ENCODE measurements at places on chromosomes 4 and X.

DNA sequence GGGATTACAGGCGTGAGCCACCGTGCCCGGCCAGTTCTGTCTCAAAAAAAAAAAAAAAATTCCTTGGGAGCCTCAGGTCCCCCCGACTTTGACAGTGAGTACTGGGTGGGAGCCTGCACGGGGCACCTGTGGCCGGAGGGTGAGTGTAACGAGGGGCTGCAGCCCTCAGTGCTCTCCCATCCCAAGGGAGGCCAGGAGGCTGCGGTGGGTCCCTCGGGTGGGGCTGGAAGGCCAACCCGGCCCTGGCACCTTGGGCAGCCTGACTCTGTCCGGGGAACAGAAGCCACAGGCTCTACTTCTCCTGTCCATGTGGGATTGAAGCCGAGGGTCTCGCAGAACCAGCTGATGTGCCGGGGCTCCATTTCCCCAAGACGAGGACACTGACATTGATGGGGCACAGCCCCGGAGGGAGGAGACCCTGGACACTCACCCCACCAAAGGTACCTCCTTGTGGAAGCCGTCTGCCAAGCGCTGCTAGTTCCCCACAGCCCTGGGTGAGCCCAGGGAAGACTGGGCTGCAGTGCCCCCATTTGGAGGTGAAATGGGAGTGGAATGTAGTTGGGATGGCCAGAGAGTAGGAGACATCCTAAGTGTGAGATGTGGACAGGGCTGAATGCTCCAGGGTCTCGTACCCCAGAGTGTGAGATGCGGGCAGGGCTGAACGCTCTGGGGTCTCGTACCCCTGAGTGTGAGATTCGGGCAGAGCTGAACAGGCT lies 2.3 kb upstream of the SLC26A1 start:
- DNase-seq, result no peak

- no peak for DNase-seq
Measured at GRCh38 chr4:47640911-47641310, 155.8 kb downstream of the ATP10D start.

DNA sequence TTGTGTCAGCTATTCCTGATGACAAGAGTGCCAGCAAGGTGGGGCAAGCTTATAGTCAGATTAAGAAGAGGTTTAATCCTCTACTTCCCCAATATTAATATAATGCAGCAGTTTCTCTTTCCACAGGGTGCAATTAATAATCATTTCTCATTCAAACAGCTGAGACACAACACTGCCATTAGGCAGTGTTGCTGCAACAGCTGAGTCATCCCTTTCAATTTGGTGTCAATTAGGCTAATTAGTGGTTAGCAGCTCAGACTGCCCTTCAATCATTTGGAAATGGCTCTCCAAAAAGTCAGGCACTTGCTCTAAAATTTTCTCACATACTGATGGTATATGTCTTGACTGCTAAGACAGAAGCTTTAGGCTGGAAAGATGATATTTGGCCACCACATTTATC lies 265.7 kb upstream of the FAM241A start:
- no peak for DNase-seq

GRCh38 chr4:72531322-72531721 lies 37.7 kb downstream of the ADAMTS3 start:
- DNase-seq, result no peak

- no peak for DNase-seq
Measured at GRCh38 chrX:38816155-38816554, 14.9 kb downstream of the MID1IP1 start.

GRCh38 chrX:130402208-130402684 lies 459 bp downstream of the RBMX2 start:
- no peak for DNase-seq

GRCh38 chrX:39518476-39519029 lies 579.2 kb downstream of the BCOR start:
- no peak for DNase-seq

DNA sequence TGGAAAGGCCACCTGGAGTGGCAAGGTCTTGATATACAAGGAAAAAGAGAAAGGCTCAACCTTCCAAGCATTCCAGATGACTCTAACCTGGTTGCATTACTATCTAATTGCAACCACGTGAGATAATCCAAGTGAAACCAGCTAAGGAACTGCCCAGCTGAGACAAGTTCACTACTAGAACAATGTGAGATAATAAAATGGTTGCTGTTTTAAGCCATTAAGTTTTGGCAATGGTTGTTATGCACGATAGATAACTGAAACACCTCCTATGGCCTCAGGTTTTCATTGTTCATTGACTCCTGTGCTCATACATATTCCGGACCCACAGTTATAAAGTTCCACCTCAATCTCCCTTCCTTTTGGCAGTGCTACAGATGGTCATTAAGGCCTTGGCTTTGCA lies 9.2 kb upstream of the CXorf66 start:
- no peak for DNase-seq

DNA sequence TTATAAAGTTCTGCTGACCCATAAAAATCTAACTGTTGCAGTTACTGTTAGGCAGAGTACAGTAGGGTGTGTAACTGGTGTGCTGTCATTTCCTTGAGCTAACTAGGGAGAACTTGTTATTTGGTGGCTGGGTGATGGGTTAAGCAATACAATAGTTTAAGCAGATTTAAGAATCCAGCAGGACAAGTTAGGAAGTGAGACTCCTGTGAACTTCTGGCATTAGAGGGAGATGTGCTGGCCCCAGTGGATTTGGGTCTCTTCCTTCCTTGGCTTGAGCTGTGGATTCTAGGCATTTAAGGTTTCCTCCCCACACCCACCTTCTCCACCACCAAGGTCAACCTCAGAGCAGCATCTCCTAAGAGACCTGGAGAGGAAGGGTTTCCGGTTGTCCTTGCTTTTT lies 70.5 kb downstream of the CLCN5 start:
- no peak for DNase-seq

DNA sequence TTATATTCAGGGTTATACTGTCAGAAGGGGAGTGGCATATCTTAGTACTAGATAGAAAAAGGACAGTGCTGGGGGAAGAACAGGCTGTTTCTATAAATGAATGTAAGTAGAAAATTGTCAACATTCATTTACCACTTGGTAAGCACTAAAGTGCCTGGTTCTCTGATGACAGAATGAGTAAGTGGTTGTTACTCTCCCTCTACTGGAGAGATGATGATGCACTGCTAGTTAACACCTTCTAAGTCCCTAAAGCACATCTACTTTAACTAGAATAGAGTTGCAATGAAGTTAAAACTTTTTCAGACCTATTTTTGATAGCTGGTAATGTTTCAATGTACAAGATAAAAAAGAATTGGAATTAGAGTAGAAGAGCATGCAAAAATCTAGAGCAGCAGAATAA lies 214.5 kb downstream of the KLHL4 start:
- DNase-seq, result no peak

DNA sequence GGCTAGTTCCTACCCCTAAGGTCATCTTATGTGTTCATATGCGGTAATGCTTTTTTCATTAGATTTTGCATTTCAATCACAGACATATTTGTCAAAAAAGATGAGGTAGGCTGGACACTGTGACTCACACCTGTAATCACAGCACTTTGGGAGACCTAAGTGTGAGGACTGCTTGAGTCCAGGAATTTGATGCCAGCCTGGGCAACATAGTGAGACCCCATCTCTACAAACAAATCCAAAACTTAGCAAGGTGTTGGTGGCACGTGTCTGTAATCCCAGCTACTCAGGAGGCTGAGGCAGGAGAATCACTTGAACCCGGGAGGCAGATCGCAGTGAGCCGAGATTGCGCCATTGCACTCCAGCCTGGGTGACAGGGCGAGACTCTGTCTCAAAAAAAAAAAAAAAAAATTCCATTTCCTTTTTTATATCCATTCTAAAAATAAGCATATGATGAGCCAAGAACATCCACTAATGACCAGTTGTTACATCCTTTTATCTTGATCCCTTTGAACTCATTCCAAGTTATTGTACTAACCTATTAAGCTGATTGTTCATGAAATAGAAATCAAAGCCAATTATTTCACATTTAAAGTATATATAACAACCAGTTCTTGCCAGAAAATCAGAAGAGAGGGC lies 23.4 kb downstream of the PGAM4 start:
- DNase-seq, result no peak

DNA sequence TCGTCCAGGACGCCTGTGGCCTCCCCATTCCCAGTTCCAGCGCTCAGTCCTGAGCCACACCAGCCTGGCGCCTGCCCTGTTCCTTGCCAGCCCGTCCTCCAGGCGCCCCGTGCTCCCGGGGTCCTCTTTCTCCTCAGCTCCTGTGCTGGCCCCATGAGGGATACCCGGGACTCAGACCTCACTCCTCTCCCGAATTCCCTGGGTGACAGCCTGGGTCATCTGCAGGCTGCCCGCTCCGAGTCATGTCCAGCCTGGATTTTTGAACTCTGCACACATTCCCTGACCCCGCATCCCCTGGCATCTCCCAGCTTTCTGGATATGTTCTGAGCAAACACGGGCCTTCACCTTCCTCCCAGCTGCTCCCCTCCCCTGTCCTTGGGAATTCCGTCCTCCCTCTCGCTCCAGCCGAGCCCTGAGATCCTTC lies 14.9 kb upstream of the ADD1 start:
- DNase-seq, result no peak

DNA sequence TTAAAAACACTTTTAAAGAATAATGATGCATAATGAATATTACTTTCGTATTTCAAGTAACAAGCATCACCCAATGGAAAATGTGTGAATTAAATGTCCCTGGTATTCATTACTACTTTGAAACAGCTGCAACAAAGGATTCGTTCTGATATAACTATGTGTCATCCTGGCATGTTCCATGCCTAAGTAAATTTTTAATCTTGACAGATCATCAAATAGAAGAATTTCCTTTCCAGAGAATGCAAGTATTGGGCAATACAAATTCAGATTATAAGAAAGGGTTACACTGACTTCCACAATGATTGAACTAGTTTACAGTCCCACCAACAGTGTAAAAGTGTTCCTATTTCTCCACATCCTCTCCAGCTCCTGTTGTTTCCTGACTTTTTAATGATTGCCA lies 105.3 kb downstream of the SPCS3 start:
- DNase-seq, result no peak

DNA sequence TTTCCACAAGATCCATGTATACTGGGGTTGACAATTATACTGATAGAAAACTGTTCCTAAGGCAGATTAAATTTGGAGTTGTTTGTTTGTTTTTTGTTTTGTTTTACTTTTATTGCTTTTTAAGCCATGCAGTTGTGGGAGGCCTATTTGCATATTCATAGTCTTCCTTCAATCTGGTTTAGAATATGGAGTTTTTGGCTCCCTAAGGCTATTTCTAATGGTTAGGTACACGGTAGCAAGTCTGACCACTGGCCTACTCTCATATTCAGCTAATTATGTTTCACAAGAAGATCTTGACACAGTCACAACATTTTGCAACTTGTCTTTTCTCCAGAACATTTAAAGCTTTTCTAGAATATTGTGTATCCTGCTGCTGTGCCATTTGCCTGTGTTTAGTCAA lies 725.5 kb downstream of the PCDH18 start:
- no peak for DNase-seq

- peak; percentile 78 for DNase-seq
Measured at GRCh38 chr4:140092094-140092851, 61.7 kb downstream of the MAML3 start.

DNA sequence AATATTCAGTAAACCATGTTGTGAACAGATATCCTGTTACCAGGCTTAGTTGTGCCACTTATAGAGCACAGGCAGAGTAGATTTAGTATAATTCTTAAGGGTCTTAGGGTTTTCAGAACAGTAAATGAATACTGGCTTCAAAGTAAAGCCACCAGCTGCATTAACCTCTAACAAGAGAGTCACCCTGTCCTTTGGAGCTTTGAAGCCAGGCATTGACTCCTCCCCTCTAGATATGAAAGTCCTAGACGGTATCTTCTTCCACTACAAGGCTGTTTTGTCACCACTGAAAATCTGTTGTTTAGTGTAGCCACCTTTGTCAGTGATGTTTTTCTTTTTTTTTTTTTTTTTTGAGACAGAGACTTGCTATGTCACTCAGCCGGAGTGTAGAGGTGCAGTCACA lies 77.7 kb downstream of the ALPK1 start:
- no peak for DNase-seq

- no peak for DNase-seq
Measured at GRCh38 chrX:9339603-9340491, 125.0 kb upstream of the TBL1X start.

GRCh38 chr4:71456841-71457240 lies 118.0 kb downstream of the SLC4A4 start:
- DNase-seq, result peak; percentile 46

GRCh38 chr4:79357365-79357764 lies 31.5 kb upstream of the NAA11 start:
- no peak for DNase-seq

DNA sequence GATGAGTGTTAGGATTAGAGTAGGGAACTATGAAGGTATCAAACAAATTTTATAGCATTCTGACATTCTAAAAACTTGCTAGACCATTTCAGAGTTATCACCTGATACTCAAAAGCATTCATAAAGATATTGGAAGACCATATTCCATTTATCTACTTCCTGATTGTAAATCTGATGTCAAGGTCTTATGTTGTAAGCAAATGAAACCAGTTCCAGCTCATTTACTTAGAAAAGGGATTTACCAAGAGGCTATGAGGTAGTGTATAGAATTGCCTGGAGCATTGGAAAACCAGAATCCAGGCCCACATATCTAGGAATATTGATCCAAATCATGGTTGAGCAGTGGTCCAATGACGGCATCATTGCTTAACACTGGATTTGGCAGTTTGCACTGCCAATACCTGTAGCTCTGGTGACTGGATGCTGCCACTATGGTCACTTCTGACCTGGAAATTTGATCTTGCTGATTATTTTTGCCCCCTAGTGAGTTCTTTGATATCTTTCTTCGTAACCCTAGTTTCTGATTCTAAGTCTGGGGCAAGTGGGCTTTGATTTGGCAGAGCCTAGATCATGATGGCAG lies 25.4 kb downstream of the ARFIP1 start:
- DNase-seq, result no peak
